NCI-H460 (cell line): ENCODE measurements at places on chromosomes 11 and 22. TPM values are rescaled to one million over a fixed set of nuclear protein-coding genes. Genes with fewer than 3 reads are reported as not detected.

DNA sequence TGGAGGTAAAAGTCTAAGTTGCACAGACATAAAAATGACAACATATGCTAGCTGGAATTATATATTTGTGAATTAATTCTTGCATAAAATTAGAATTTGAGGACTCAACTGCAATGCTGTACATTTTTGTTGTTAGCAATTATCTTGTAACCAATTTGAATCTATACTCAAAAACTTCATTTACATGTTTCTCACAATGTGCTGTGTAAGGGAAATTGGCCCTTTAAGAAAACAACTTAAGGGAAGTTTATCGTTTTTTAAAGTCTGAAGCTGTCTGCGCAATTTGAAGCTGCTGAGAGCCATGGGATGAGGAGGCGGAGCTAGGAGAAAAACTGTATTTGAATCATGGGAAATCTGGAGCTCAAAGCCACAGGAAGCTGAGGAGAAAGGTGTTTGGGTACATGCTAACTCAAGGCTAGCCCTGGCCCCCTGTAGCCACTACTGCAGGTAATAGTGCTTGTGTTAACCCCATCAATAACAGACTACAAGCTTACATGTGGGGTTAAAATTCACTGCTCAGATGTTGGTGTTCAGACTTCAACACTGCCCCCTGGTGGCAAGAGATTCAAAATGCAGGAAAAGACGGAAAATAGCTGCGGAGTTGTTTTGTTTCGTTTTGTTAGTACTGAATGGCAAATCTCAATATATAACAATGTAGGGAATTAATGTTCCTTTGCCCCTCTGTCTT lies 126.1 kb downstream of the BRD1 start:
- no peak for DNase-seq

DNA sequence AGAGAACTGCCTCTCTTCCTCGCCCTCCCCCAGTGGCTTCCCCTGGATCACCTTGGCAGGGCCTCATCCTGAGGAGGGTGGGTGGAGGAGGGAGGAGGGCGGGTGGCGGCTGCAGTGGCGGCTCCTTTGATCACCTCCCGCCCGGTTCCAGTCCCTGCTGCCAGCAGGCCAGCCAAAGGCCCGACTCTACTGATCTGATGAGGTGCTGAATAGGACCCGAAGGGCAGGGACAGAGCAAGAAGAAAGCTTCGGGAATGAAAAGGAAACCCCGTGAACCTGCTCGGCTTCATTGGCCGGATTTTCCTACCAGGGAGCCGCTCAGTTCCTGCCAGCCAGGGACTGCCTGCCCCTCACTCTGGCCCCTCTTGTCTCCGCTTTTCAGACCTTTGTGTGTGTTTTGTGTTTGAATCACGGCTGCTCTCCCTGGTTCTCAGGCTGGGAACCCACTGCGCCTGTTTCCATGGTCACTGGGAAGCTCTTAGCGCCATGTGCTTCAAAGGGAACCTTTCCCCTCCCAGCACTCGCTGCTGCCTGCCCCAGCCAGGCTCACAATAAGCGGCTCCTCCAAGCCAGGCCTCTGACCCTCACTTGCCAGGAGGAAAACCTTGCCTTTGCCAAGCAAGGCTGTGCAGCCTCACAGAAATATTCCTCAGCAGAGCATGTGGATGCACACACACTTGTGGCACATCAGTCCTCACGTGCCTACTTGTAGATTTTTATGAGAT lies 56.8 kb downstream of the C22orf31 start:
- DNase-seq = no peak

Gene TRIM29
- not detected in 2 replicates for total RNA-seq

DNA sequence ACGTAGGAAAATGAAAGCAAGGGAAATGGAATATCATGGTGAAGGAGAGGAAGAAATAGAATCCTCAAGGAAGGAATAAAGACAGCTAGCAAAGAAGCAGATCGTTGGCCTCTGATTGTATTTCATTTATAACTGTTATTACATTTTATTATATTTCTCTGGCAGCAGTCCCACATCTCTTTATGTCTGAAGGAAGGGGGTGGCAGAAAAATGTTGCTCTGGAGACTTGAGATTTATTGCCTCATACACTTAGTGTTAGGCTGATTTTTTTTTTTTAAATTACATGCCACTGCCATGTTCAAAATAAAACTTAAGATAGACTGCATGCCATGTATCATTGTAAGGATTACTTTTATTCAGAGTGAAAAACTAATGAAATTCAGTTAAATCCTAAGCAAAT lies 971.7 kb upstream of the CHORDC1 start:
- DNase-seq = no peak

Gene PDGFB
- not detected in 2 replicates for total RNA-seq

Gene MMP12
- not detected in 2 replicates for total RNA-seq

DNA sequence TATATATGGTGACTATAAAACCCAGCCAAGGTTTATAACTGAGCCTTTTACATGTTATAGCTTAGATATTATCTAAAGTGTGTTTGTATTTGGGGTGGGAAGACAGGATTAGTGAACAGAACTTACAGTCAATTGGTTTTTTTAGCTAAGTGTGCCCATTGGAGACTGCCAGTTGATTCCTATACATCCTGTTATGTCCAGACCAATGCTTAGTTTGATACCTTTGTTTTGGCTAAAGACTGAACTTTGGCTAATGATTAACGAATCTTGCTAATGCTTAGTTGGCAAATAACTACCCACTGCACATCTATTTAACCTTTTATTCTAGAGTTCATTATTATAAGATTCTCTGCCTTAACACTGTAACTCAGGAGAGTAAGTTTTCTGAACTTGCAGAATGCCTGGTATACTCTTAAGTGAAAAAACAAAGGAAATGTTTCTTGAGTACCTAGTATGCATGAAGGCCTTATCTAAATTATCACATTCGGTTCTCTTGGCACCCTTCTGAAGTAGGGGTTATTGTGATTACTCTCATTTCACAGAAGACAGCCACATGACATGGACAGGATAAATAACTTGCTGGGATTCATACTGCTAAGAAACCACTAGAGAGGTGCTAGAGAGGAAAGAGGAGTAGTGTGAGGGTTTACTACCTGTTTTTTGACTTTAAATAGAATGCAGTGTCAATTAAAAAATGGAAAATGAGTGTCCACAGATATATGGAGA lies 54.0 kb downstream of the KREMEN1 start:
- no peak for DNase-seq

- no peak for DNase-seq
Observed at GRCh38 chr11:118691926-118692830, 12.7 kb upstream of the TREH start.

- DNase-seq = no peak
Observed at GRCh38 chr11:8759634-8760033, 77.0 kb downstream of the RPL27A start.

- DNase-seq = no peak
Observed at GRCh38 chr11:132054822-132055221, 684.4 kb downstream of the NTM start.

- no peak for DNase-seq
Observed at GRCh38 chr22:30219668-30220278, 26.8 kb downstream of the LIF start.

Gene CAPN5
- total RNA-seq = 0.58 and 0.99 TPM in 2 replicates

- DNase-seq = no peak
Observed at GRCh38 chr11:8832571-8833260, 78.3 kb upstream of the AKIP1 start.

DNA sequence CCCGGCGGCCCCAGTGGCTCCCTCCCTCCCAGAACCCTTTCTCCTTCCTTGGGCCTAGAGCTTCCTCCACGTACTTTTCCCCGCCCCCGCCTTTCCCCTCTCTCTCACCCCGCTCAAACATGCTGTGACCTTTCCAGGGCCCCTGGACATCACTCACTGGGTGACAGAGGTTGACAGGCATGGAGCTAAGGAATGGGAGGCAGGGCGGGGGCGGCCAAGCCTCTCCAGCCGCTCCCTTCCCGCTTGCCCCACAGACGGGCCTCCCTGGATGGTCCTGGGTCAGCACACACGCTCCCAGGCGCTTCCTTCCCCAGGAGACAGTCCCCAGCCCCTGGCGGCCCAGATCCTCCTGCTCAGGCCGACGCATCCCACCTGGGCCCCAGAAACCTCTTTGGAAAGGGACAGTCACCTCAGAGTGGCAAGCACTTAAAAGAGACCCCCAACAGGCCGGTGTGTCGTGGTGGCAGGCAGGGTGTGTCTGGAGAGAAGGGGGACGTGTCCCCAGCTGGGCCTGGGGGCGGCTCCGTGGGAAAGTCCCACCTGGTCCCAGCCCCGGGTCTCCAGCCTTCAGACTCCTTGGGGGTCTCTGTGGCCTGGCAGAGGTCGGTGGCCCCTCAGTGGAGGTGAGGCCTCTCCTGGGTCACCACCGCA lies 8.8 kb downstream of the H19 start:
- DNase-seq = no peak

GRCh38 chr22:17164392-17165024 lies 5.4 kb upstream of the HDHD5 start:
- DNase-seq = no peak

Gene MSANTD2
- 5.1 and 8.0 TPM in 2 replicates for total RNA-seq

Gene IGSF22
- total RNA-seq = not detected in 2 replicates

Gene C11orf86
- total RNA-seq = not detected in 2 replicates

GRCh38 chr11:35144136-35144741 lies 5.3 kb downstream of the CD44 start:
- DNase-seq = no peak

Gene TRPM5
- not detected in 2 replicates for total RNA-seq

- no peak for DNase-seq
Observed at GRCh38 chr11:78060533-78060932, 3.1 kb upstream of the THRSP start.

GRCh38 chr22:50140615-50141014 lies 29.9 kb upstream of the PANX2 start:
- no peak for DNase-seq

DNA sequence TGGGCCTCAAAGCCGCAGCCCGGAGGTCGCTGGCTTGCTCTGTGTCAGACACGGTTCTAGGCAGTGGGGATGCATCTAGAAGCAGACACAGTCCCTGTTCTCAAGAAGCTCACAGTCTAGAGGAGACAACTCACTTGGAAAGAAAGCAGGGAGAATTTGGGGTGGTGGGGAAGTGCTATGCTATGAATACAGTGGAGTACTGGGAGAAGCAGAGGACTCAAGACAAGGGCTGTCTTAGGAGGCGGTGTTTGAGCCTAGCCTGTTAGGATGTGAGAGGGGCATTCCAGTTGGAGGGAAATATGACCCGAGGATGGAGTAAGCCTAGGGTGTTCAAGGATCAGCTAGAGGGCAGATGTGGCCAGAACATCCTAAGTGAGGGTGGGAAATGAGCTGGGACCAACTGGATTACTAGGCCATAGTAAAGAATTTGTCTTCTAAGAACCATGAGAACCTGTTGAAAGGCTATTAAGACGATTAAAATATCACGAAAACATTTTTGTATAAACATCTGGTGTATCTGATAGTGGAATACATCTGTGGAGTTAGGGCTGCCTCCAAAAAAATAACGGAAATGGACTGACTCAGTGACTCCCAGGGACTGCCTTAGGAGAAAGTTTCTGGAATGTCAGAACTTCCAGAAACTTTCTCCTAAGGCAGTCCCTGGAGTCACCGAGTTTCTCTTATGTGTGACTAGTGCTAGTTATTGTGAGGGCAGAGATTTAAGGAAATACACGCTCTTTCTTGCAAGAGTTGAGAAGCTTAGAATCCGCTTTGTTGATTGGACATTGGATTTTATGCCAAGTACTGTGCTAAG lies 1.1 kb upstream of the PITPNB start:
- no peak for DNase-seq

DNA sequence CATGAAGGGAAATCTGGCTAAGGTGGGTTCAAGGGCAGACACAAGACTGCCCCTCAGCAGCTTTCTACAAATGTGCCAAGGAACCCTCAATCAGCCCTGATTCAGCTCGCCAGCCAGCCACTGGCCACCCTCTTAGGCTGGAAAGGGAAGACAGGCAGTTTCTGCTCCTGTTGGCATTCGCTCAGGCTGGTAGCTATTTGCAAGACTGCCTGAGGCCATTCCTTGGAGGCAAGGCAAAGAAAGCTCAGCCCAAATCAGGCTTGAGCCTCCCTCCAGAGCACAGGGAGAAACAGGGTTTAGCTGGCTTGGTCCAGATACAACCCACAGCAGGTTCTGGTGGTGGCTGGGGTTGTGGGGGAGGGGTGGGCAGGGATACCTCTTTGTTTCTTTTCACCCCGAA lies 19.2 kb downstream of the TP53I11 start:
- no peak for DNase-seq

GRCh38 chr22:48431536-48432315 lies 1395.9 kb downstream of the BRD1 start:
- no peak for DNase-seq

Gene MPZL2
- total RNA-seq = 0.09 and 0.79 TPM in 2 replicates

Gene MICAL2
- 0.63 and 1.4 TPM in 2 replicates for total RNA-seq

GRCh38 chr11:75591371-75591770 lies 29.3 kb downstream of the SERPINH1 start:
- no peak for DNase-seq

DNA sequence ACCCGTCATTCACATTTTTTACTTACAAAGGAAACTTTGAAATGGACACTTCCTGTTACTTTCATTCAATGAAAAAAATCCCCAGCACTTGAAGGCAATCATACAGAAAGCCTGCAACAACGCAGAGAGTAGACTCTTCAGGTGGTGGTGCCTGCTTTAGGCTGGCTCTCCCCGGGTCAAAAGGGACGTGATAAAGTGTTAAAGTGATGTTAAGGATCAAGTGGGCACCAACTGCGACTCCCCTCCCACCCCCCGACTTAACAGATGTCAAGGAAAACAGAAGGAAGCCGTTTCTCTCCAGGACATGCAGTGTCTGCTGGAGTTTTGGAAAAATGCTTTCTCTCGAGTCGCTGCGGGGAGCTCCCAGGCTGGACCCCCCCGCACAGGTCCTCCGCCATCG lies 414 bp upstream of the PNPLA3 start:
- no peak for DNase-seq

DNA sequence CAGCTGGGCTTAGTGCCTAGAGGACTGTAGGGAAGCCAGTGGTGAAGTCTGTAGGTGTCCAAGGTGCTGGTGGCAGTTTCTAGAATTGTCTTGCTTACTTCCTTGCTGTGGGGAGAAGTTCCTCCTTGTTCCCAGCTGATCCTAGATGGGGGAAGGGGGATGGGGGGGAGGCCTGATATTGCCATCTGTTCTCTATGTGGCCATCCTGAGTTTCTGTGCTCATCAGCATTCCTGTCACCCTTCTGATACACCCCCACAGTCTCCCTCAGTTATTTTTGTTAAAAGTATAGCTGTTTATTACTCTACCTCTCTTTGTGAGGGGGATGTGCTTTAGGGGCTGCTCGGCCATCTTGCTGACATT lies 36.5 kb downstream of the MADD start:
- DNase-seq = no peak

DNA sequence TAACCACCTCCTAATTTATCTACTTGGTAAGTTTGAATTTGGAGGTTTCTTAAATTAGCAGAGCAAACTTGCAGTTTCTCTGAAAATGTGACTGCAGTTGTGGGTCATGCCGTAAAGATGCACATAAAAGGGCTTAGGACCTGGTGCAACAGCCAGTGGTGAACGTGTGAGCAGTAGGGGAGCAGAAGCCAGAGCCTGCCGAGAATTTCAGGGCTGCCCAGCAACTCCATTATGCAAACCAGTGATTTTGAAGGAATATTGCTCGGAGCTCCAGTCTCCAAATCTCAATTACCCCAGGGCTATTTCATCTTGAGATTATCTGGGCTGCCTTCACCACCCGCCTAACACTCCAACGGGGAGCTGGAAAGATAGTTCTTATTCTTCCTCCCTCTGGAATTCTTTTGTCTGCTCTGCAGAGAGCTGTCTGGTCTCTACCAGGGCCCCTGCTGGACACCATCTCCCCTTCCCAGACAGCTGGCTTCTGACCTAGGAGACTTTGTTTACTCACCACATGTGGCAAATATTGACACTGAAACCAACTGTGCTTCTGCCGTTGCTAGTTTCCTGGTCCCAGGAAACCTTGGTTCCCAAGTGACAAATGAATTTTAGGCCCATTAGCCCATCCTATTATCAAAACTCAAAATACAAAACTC lies 93.9 kb downstream of the DSCAML1 start:
- no peak for DNase-seq

Gene MMP13
- not detected in 2 replicates for total RNA-seq
